ENCODE measurements at places on chromosomes 7 and 10.
A peak's percentile ranks its signal among the peaks of the same experiment; 100 is the strongest.

- DNase-seq: no peak
These were observed 113.6 kb downstream of the RNF32 start for GRCh38 chr7:156754201-156754600.

- DNase-seq: no peak
These were observed 42.1 kb upstream of the NAMPT start for GRCh38 chr7:106326594-106327537.

DNA sequence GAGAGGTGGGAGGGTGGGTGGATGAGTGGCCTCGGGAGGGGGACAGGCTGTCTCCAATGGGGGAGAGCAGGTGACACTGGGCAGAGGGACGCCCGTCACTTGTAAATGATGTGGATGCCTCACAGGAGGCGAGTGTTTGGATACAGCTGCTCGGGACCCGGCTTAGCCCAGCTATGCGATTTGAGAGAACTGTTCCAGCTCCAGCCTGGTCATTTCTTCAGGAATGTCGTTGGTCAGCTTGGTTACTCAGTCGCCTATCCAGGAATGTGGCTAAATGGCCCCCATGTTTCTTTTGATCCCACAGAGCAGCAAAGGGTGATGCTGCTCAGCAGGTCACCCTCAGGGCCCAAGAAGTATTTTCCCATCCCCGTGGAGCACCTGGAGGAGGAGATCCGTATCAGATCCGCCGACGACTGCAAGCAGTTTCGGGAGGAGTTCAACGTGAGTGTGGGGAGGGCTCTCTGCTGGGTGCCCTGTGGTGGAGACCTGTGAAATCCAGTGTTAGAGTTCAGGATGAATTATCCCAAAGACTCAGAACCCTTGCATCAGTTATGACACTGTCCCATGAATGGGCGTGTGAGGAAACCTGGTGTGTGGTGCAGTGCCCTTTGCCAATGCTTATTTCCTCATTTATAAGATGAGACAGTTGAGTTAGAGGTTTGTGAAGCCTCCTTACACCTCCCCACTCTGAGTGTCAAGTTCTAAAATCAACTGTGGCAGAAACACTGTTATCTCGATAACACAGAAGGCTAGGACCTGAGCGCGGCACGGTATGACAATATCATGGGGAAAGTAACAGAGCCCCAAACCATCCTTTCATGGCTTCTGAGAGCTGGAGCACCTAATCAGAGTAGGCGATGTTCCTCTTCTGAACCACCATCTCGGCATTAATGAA, 76.8 kb downstream of the MKI67 start:
- peak; percentile 79 for DNase-seq

DNA sequence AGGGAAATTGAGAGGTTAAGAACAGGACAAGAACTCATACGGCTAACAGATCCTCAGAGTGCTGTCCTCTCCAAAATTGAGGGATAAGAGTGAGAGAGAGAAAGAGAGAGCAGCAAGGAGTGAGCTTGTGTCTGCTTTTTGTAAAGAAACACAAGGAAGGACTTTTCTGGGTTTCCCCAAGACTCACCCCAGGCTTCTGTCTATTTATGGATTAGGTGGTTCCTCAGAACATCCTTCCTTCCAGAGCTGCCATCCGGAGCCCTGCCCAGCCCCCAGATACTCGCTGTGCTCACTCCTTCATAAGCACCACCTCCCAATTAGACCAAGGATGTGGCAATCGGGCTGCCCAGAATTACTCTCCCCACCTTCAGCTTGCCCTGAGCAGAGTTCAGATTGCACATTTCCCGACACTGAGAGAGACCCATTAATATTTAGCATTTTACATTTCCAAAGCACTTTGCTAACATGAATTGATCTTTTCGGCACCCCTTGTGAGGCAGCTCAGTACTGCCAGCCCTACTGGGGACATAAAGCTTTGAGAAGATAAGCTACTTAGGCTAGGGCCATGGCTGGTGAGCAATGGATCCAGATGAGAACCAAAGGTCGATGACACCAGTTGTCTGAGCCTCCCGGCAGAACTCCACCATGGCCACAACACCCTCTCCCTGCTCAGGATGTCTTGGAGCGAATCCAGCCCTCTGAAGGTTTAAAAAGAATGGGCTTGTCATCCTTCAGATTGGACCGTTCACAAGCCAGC, 19.2 kb upstream of the R3HCC1L start:
- no peak for DNase-seq

DNA sequence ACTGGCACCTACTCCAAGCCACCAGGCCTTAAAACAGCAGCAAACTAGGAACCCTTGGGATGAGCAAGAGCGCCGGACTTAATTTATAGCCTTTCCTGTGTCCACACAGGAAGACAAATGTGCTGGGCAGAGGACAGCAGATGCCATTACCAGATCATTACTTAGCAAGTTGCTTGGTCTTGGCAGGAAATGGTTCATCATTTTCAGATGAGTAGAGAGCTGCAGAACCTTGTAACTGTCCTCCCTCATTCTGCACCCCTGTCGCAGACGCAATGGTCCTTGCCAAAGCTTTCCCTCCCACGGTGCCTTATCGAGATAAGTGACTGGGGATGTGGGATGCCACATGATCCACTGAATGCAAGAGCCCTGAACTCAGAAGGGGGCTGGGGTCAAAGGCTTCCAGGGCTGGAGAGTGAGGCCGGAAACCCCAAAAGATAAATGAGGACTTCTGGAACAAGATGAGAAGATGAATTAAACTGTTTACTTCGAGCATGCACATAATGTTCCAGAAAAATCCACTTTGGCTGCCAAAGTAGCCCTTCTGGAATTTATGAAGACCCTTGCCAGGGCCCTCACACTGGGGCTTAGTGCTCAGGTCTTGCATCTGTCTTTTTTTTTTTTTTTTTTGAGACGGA, 145.6 kb upstream of the ZNF32 start:
- no peak for DNase-seq

- no peak for DNase-seq
These were observed 39.4 kb downstream of the FBXW4 start for GRCh38 chr10:101655570-101655969.

DNA sequence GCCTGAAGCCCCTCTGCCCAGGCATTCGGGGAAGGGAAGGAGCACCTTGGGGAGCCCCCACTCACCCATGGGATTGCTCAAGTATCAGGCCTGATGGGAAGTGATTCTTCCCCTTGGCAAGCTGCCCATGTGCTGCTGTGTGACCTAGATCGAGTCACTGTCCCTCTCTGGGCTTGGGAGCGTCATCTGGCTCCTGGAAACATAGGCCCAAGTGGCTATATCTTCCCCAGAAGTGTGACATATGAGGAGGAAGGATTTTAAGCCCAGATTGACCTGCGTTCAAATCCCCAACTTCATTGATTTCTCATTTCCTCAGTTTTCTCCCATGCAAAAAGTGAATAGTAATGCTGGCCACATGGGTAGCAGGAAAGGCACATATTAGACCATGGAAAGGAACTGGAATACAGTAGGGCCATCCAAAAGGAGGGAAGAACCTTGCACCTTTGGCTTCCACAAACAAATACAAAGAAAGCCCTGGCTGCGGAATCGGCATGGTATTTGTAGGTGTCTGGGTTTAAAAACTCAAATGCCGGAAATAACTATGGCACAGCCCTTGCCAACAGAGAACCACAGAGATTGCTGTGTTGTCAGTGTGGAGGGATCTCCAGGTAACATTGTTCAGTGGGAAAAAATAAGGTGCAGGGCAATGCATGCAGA, 169.5 kb upstream of the ZMIZ1 start:
- DNase-seq: no peak

GRCh38 chr7:147535701-147536111, 1054.9 kb upstream of the C7orf33 start:
- no peak for DNase-seq

GRCh38 chr10:29263506-29263905, 25.4 kb upstream of the LYZL1 start:
- no peak for DNase-seq

GRCh38 chr10:974038-974784, 14.0 kb upstream of the GTPBP4 start:
- no peak for DNase-seq

DNA sequence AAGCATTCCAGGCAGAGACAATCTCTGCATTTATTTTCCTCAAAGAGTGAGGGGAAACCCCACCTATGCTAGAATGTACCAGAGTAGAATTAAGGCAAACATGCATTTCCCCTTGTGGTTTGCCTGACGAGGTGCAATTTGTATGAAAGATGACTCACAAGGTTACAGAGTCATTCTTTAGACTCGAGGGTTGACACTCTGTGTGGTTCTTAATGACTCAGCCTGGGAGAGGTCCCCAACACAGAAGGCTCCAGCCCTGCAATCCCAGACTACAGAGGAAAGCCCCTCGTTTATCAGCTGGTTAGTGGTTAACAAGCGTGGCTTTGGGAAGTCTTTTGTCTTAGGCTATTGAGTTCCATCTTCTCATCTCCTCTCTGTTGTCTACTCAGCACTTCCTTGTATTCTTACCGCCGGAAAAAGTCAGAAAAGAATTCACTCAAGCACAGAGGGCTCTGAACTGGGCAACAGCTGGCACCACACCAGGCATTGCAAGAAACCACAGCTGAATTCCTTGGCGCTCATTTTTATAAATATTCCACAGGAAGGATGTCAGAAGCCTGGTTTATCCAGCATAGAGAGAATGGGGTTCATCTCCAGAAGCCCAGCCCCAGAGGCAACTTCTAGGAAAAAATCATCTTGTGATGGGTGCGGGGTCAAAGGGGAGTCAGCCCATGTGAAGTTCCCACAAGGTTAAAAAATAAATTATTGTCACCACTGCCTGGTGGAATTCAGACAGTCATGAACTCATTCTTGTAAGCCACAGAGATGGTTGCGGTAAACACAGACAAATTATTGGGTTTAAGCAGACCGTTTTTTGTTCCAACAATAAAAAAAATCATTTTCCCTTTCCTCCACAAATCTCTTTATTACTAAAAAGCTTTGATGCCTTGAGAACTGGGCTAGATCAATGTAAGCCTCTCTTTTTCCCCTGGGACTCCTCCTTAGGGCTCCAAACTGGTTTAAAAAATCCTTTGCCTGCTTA, 24.5 kb upstream of the SVIL start:
- peak; percentile 56 for DNase-seq

- no peak for DNase-seq
These were observed 21.1 kb downstream of the RNF32 start for GRCh38 chr7:156661637-156662036.

- DNase-seq: no peak
These were observed 45.1 kb downstream of the RELN start for GRCh38 chr7:103944230-103944900.

DNA sequence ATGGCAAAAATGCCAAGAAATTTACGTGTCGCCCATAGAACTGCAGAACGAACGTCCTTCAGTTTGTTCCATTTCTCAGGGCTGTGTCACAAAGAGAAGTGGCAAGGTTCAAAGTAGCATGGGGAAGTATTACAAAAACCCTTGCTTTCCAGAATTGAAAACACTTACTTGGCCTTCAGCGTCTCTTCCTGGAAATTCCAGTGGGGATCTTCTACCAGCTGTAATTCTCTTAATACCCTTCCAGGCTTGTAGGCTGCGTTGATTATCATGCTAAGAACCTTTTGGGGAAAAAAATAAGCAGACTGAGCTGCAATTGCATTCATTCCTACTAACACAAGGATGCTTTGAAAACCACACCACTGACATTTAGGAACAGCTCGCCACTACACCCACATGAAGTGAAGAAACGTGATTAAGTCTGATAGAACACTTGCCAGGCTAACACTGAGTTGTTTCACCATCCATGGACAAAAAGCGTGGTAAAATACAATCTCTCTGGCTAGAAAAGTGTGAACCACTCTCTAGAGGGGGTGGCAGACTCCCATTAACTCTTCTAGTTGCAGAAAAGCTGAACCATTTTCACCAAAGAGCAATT, 222.3 kb downstream of the SFMBT2 start:
- no peak for DNase-seq

DNA sequence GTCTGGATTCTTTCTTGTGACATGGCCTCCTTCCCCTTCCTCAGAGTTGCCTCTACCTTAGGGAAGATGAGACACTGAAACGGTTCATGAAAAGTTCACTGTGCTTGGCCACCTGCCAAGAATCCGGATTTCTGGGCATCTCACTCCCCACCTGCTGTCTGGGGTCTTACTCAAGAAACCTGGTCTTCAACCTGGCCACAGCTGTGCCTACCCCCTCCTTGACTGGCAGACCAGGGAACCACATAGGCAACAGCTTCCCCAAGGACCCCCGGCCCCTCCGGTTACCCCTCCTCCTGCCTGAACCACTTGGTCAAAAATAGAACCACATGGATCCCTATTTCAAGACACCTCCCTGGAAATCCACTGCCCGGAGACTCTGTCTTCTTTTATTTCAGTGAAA, 58.7 kb upstream of the NANOS1 start:
- DNase-seq: no peak

DNA sequence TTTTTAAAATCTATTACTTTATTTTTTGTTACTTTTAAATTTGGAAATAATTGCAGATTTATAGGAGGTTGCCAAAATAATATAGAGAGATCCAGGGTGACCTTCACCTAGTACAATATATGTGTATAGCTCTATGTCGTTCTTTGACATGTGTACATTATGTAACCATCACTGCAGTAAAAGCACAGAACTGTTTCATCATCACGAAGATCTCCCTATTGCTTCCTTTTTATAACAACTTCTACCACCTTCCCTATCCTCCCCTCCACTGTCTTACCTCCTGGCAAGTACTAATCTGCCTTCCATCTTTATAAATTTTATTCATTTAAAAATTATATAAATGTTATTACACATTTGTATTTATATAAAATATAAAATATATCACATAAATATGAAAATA, 251.0 kb downstream of the AUTS2 start:
- DNase-seq: no peak

All from ELF-1 (cell line).